ENCODE measurements at places on chromosomes 11 and 22. TPM values are rescaled to one million over a fixed set of nuclear protein-coding genes. Genes with fewer than 3 reads are reported as not detected.

SCGB1A1 gene
- total RNA-seq: not detected

SEZ6L gene
- total RNA-seq: 0.19 TPM

CASP5 gene
- total RNA-seq: 0.91 TPM

SYTL2 gene
- total RNA-seq: 187 TPM

KCNC1 gene
- total RNA-seq: 0.03 TPM

NEFH gene
- total RNA-seq: 0.60 TPM

OR5B3 gene
- not detected for total RNA-seq

SLC5A1 gene
- total RNA-seq: 3.0 TPM

ACTN3 gene
- total RNA-seq: 0.16 TPM

CDC45 gene
- total RNA-seq: 1.1 TPM

CASP12 gene
- total RNA-seq: 0.91 TPM

TRPM5 gene
- 0.25 TPM for total RNA-seq

HBG1 gene
- total RNA-seq: not detected

KCNE3 gene
- 19.2 TPM for total RNA-seq

EHF gene
- total RNA-seq: 65.5 TPM
